ENCODE measurements at places on chromosomes 7 and 10. TPM values are rescaled to one million over a fixed set of nuclear protein-coding genes. Genes with fewer than 3 reads are reported as not detected.

DNA sequence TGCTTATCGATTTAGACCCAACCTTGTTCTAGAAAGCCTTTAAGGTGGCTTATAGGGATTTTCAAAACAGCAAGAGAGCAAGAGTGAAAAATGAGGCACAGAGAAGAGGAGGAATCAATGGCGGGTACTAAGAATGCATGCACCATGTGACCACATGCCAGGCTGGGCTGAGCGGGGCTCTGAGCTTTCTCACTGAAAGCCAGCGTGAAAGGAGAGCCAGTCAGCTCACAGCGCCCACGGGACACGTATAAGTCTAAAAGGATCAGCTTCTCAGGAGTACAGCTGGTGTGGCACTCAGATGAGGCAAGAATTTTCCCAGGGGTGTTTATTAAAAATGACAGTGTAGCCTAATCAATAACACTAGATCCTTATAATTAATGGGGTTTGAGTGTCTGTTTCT lies 114.3 kb downstream of the SLIT1 start:
- no peak for DNase-seq

- DNase-seq = no peak
Observed at GRCh38 chr10:62803724-62804355, 680 bp upstream of the ADO start.

GRCh38 chr10:79127151-79127961 lies 58.6 kb downstream of the ZMIZ1 start:
- DNase-seq = peak; percentile 84

DNA sequence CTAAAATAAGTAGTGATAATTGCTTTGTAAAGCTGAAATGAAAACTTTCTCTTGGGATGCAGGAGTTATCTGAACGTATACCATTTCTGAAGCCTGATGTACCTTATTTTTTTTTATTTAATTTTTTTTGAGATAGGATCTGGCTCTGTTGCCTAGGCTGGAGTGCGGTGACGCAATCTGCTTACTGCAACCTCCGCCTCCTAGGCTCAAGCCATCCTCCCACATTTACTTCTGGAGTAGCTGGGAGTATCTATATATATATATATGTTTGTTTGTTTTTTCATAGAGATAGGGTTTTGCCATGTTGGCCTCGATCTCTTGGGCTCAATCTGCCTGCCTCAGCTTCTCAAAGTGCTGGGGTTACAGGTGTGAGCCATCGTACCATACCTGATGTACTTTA lies 2.4 kb downstream of the PMPCB start:
- DNase-seq = no peak

DNA sequence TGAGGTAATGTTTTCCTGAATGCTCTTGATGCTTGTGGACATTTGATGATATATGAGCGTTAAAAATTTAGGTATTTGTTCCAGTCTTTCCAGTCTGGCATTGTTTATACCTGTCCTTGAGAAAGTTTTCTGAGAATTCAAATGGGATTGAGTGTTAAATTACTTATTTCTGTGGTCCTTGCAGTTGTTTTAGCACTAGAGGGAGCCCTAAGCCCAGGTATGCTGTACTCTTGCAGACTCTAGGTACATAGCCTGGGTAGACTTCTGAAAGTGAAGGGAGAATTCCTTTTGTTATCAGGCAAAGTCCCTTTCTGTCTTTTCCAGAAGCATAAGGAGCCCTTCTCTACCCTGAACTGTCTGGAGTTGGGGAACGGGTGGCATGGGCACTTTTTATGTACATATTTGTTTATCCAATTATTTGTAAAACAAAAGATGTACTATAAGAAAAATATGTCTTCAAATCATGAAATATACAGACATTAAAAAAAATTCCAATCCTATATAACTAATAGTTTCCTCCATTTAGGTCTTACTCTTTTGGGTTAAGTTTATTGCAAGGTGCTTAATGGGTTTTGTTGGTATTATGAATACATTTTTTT lies 262.1 kb downstream of the ATRNL1 start:
- peak; percentile 80 for DNase-seq

DNA sequence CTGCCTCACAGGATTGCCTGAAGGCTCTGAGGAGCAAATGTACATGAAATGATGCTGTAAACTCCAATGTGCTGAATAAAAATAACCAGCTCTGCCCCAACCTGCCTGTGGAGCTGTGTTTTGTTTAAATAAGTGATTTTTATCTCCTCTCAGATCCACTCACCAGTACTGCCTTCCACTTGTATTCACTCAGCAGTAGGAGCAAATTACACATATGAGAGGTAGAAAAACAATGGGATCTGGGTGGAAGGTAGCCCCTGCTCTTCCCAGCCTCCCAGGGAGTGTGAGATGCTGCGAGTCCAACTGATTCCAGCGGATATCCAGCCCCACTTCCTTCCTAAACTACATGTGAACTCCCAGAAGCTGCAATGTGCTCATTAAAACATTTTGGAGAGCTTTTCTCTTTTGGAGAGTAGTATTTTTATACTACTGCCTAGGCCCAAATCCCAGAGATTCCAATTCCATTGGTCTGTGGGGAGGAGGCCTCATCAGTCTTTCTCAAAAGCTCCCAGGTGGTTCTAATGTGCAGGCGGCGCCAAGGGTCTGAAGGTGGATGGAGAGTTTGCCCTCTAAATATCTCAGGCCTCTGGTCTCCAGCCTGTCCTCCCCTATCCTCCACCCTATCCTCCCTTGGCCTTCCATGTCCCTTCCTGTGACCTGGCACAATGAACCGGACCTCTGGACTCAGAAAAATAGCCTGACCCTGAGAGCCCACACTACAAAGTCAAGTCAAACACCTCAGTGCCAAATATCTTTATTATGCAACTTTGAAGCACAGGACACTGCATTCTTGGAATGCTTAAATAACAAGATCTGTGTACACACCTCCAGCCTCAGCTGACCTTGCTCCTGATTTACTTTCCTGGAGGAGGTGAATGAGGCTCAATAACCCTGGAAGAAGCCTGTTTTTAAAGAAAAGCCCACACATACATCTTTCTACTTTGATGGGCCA lies 46.2 kb downstream of the CPVL start:
- peak; percentile 66 for DNase-seq

Gene MGAM2
- not detected for total RNA-seq

DNA sequence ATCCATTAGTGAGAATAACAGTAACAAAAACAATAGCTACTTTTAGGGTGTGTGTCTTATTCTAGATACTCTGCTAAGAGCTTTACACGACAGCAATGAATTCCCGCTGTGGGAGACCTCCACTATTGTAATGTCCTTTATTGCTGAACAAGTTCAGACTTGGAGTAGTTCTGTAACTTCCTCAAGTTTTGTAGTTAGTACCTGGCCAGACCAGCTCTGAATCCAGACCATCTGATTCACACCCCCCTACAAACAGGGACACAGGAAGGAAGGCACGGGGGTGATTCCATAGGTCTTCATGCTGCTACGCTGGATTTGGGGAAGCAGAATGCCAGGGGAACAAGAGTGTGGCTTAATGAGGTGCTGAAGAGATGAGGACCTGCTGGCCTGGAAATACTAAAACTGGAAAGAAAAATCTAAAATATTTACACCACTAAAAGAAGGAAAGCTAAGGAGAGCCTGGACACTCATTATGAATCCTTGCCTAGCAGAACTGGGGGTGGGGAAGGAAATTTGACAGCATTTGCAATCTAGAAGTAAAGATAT lies 194.6 kb upstream of the TMEM72 start:
- DNase-seq = no peak

GRCh38 chr7:152959610-152960009 lies 200.1 kb downstream of the ACTR3B start:
- no peak for DNase-seq

GRCh38 chr7:80725181-80725611 lies 86.8 kb downstream of the CD36 start:
- DNase-seq = no peak

DNA sequence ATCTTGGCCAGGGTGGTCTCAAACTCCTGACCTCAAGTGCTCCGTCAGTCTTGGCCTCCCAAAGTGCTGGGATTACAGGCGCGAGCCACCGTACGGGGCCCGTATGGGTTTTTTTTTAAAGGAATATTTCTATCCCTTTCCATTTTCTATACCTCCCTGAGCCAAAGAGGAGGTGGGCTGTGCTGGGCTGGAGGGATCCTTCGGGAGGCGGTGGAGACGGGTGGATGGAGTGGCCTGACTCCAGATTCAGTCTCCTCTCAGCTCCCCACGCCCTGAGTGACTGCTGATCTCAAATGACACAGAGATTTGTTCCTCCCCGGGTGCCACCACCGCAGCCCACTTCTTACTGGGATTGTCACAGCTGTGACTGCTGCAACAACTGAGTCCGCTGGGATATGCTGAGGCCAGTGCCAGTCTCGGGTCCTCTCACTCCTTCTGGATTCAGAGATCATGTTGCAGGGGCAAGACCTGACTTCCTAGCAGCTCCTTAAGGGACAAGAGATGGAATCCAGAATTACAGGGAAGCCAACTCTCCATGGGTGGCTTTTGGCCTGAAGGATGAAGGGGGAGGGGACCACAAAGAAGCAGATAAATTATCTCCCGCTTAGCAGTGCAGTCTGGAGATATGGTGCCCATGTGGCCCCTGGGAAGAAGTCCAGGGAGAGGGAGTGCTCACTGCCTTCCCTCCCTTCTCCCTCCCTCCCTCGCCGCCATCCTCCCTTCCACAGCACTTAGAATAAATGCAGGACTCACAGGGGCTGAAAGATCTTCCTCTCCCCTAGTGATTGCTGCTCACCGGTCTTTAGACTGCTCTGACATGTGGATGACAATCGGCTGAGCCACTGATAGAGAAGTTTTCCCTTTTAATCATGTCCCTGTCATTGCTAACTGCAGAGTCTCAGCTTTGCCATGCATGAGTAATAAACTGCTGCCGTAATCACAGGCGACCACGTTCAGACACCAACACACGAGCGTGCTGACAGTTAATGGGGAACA lies 14.3 kb downstream of the GALNT17 start:
- DNase-seq = no peak

Gene FANK1
- 26.4 TPM for total RNA-seq

Gene CNPY1
- total RNA-seq = not detected

DNA sequence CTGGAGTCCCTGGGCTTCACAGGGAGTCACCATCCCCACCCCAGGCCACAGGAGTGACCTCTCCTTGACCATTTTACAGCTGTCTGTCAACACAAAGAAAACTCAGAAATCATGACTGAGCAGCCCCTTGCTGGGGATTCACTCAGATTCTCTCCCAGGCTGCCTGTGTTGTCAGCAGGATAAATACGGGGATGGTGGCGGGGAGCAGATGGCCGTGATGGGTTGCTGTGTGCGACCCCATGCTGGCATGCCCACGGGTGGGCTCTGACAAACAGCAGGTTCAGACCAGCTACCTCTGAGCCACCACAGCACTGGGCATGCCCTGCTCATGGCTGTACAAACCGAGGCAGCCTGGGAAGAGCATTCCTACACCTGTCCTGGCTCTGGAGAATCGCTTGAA lies 136.1 kb downstream of the SLIT1 start:
- DNase-seq = no peak

Gene TEX36
- not detected for total RNA-seq

DNA sequence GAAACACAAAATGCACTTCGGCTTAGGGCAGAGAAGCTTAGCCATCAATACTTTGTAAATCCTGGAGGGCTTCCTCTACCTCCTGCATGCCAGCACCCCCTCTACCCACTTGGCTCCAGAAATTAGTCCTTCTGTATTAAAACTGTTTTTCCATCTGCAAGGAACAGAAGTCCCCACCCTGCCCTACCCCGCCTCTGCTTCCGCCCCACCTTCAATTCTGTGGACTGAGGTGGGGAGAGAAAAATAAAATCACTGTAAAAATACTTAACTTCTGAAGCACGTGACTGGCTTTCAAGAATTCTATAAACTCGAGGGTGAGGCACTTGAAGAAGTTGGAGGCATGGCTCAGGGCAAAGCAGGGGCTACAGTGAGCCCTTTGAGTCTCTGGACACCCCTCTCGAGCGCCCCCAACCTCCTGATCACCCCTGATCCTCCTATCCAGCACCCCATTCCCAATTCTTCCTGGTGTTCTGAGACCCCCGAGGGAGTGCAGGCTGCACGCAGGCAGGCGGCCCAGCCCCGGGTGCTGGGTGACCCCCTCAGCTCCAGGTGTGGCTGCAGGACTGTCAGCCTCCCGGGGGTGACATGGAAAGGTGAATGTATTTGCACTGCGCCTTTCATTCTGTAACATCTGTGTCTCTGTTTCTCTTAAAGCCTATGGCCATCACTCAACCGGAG lies 7.3 kb upstream of the KIAA1217 start:
- DNase-seq = no peak

Gene COL17A1
- 0.89 TPM for total RNA-seq

Gene ZNF804B
- not detected for total RNA-seq

DNA sequence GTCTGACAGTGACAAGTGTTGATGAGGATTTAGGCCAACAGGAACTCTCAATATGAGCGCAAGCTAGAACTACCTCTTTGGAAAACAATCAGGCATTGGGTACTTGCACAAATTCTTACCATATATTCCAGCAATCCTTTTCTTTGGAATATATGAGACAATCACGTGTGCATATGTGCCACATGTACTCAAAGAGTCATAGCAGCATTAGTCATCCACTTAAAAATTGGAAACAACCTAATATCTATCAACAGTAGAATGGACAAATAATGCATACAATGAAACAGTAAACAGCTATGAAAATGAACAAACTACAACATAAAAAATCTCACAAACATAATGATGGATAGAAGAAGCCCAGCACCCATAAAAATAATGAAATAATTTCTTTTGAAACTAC lies 179.7 kb downstream of the GLI3 start:
- DNase-seq = no peak

Gene C7orf57
- total RNA-seq = not detected

DNA sequence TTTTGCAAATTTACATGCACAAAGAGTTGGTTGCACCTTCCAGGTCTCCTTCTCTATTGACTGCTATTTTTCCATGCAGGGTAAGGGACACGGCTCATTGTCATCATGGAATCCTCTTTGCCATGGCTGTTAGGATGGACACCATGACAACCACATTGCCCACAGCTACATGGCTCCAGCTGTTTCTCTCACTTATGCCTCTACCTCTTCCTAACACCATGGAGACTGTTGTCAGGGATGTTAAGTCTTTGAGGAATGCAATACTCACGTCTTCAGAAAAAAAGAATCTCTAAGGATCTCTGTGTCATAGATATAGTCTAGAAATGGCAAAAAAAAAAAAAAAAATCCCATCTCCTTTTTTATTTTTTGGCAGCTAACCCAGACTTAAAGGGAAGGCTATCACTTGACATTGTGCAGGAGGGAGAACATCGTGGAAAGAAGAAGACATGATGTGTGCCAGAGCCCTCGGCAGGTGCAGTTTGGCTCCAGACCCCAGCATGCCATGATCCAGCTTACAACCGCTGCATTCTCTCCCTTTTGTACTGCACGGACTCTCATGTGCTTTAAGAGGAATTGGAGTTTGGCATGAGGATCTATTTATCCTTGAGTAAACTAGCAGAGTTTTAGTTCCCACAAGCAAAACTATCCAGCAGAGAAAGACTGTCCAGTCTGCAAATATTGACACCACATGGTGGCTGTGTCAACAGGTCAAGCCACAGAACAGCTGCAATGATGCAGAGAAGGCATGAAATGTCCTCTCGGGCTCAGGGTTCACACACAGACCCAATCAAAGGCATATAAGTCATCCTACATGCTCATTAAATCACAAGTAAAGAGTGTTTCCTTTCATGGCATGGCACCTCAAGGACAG lies 70.8 kb downstream of the FRMD4A start:
- peak; percentile 85 for DNase-seq

GRCh38 chr7:79341902-79342301 lies 111.6 kb downstream of the MAGI2 start:
- peak; percentile 10 for DNase-seq

Gene ZNF853
- total RNA-seq = 1.7 TPM
